ENCODE measurements at places on chromosomes 12 and 14. TPM values are rescaled to one million over a fixed set of nuclear protein-coding genes. Genes with fewer than 3 reads are reported as not detected.

LMO3 gene
- not detected for total RNA-seq

CLEC6A gene
- total RNA-seq = not detected

REP15 gene
- total RNA-seq = not detected

LTBP2 gene
- total RNA-seq = 0.37 TPM

PNMA1 gene
- 23.2 TPM for total RNA-seq

GPR84 gene
- 1.7 TPM for total RNA-seq

CLEC4C gene
- total RNA-seq = not detected

PTGER2 gene
- 2.4 TPM for total RNA-seq

KIF26A gene
- 0.28 TPM for total RNA-seq

MIA2 gene
- total RNA-seq = 22.2 TPM

EID3 gene
- 3.9 TPM for total RNA-seq

CDCA3 gene
- 99.7 TPM for total RNA-seq

GLT1D1 gene
- 0.30 TPM for total RNA-seq

MVK gene
- total RNA-seq = 18.7 TPM

DNA sequence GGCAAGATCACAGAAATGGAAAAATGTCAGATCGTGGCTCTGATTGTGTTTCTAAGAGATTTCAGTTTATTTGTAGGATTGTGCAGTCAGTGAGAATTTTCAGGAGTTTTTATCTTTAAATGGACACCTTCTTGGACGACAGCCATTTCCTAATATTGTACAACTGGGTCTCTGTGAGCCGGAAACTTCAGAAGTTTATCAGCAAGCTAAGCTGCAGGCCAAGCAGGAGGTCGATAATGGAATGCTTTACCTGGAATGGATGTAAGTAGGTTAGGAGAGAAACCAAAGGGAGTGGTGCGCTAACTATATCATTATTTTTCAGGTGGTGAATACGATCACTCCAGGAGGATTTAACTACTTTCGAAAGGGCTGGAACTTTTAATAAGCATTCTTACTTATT is 26.4 kb downstream of the APAF1 start:
- no peak for DNase-seq

DNA sequence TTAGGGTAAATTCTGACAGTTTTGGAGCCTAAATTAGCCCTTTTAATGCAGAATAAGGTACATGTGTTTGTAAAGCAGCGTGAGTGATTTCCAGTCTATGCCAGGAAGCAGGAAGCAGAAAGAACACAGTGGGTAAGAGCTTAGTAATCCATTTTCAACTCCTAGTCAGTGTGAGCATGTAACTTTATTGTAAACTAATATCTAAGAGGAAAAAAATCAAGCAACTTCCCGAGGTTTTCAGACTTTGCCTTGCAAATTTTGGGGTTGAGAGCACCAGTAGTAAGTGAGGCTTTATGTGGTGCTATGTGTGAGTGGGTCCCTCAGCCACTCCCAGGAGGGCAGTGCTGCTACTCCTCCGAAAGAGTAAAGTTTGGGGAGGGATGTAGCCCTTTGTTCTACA is 2.9 kb downstream of the CIPC start:
- no peak for DNase-seq

GRCh38 chr14:24334431-24335291 is at the start of gene ADCY4:
ADCY4 (minus strand) TSS chr14:24335071; CDS start chr14:24334652, 419 bp downstream.
- peak; percentile 46 for DNase-seq

DNA sequence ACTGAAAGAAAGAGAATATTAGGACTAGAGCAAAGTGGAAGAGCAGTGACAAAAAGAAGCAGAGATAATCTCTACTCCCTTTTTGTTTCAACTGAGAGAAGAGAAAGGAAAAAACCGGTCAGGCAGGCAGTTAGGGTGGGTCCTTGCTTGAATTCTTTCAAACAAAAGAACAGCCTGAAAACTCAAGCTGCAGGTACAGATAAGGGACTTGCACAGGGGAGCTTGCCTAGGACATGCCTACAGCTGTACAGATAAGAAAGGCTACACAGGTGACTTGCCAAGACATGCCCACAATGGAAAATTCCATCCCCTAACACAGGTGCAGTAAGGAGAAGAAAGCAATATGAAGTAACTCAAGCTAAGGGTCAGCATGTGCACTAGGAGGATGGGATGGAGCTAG is 532.2 kb upstream of the MIS18BP1 start:
- no peak for DNase-seq

DNA sequence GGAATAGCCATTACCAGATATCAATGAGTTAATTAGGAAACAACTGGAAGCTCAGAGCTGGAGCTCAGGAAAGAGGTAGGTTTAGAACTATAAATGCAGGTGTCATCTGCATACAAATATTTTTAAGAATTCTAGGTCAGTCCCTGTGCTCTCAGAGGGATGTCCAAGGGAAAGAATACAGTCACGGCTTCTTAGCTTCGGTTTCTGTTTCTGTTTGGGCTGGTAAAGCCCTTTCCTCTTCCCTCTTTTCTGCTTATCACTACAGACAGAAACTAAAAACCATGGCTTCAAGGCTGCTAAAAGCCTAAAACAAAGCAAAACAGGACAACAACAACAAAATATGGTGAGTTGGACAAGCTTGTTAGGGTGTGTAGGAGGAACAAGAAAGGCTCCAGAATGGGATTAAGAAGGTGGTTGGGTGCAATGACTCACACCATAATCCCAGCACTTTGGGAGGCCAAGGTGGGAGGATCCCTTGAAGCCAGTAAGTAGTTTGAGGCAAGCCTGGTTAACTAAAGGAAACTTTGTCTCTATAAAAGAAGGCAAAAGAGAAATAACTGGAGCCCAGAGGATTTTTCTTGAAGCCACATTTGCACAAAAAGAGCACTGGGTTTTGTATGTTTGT is 113.0 kb downstream of the SEC23A start:
- no peak for DNase-seq

DNA sequence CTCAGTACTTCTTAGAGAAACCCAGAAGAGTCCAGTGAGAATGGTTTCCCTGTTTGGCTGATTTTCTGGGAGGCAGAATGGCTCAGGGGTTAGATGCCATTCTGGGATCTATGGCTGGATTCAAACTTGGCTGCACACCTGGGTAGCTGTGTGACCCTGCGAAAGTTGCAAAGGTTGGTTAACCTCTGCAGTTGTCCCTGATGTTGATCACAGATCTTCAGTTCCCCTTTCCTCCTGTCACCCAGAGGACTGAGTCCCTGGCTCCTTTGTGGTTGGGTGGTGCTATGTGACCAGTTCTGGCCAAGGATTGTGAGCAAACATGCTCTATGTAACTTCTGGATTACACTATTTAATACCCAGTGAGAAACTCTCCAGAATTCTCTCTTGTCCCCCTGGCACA is 418.0 kb downstream of the RGS6 start:
- DNase-seq = no peak

DNA sequence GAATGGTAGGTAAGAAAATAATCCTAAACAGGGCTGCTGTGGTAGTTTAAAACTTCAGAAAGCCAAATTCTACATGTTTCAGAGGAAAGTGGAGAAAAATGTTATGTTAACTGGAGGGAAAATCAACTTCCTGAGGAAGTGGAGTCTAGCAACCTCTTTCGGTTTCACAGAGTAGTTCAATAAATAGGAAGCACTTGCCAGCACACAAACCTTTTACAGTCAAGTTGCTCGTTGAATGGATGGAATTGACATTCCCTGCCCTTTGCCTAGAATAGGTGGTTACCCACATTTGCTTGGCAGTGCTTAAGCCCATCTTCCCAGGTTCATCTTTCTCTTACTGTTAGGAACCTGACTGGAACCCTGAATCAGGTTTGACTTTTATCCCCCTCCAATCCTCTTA is 15.9 kb downstream of the ANKRD13A start:
- DNase-seq = no peak

- no peak for DNase-seq
Measured at GRCh38 chr12:84638811-84639368, 273.7 kb downstream of the SLC6A15 start.

DNA sequence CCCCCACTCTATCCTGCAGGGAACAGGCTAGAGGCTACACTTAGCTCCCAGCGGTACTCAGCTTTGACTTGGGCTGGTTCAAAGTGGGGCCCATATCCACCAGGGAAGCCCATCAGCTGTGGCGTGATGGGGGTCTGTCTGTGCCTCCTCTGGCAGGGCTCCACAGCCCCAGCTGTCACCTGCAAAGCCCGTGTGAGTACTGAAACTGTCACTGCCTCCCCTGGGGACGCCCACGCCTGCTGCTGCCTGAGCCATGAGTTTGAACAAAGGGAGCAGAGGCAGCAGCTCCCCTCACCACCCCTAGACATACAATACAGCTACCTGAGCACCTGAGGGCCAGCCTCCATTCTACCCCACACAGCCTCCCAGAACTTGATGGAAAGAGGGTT is 5.0 kb downstream of the REM2 start:
- peak; percentile 76 for DNase-seq

DNA sequence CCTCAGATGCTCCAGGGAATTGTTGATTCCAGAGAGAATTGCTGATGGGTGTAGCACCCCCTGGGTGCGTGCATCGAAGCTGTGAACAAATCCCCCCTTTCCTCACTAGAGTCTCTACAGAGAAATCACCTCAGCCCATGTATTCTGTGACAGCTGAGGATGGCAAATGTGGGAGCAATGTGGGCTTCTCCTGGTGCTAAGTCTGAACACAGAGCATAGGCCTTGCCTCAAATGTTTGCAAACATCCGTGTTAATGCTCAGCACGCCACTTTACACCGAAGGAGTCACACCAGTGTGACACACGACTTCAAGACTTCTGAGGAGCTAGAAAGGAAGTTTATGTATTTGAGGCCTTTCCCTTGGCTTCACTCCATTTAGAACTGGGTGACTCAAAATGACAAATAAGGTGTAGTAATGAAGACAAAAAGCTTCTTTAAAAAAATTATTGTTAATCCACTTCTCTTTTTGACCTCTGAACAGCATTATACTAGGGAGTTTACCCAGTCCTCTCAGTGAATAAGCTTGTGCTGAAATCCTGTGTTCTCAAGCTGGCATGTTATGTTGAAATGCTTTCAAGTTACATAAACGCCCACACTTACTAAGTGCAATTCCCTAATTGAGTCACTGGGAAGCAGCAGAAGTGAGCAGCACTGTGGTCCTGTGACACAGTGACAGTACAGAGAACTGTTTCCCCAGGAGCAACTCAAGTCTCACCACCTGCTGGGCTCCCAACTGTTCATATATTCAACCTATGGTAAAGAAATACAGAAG is 92.9 kb downstream of the FAR2 start:
- DNase-seq = peak; percentile 42

DNA sequence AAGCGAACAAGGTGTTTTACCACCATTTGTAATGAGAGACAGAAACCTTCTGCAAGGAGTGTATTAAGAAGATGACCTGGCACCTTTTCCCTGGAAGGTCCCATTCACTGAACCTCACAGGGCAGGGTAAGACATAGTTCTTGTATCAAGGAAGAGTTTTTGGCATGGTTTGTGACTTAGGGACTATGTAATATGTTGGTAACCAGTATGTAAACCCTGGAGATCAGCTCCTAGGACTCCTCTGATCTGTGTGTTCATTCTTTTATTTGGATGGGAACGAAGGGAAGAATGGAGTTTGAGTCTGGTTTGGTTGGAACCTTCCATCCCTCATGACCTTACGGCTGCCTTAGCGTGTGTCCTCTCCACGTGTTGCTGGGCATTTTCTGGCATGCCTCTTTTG is 175.4 kb downstream of the CAND1 start:
- DNase-seq = no peak

DNA sequence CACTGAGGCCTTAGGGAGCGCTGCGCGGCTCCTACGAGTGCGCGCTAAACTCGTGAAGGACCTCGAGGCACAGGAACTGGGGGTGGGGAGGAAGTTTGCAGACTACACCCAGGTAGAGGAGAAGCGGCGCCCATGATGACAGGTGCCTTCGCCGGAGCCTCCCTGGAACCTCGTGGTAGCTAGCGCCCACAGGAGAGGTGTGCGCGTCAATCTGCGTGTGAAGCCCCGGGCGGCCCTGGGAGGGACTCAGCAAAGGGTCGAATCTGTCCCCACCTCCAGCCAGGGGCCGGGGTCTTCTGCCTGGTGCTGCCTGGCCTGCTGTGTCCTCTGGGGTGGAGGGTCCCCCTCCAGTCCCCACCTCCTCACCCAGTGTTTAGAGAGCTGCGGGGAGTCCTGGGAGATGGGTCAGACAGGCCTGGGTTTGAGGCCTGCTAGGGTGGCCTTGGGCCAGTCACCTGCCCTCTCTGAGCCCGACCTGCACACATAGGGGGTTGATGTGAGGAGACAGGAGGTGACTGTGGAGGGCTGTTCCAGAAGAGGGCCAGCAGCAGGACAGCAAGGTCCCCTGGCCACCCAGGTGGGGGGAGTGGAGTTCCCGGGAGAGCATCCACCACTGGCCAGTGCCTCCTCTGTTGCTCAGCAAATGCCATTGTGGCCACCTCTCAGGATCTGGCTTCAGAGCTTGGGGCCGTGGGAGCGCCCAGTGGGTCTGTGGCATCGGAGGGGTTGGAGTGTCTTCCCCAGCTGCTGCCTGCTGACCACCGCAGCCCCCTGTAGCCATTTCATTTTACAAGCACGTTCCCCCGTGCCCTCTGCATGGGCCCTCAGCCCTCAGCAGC is 20.2 kb upstream of the KIF26A start:
- DNase-seq = peak; percentile 4

- DNase-seq = no peak
Measured at GRCh38 chr12:118327391-118327790, 45.3 kb downstream of the TAOK3 start.

- no peak for DNase-seq
Measured at GRCh38 chr12:15684896-15685658, 104.1 kb downstream of the EPS8 start.

DNA sequence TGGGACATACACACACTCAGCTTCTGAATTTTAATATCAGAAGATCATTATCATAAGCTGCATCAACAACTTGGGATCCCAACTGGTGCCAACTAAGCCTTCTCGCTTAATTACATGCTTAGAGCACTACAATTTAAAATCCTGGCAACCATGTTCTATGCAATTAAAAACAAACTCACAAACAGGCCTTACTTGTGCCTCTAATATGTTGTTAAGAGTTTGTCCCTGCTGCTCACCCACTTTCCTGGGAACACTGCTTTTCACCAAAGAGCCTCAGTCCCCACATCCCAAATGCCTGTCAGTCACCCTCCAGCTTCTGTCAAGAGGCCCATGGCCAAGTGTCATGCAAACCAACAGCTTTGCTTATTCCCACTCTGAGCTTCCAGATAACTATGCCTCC is 69.7 kb downstream of the TTC9 start:
- DNase-seq = no peak

- peak; percentile 21 for DNase-seq
Measured at GRCh38 chr14:88463318-88463717, 77.9 kb downstream of the SPATA7 start.

DNA sequence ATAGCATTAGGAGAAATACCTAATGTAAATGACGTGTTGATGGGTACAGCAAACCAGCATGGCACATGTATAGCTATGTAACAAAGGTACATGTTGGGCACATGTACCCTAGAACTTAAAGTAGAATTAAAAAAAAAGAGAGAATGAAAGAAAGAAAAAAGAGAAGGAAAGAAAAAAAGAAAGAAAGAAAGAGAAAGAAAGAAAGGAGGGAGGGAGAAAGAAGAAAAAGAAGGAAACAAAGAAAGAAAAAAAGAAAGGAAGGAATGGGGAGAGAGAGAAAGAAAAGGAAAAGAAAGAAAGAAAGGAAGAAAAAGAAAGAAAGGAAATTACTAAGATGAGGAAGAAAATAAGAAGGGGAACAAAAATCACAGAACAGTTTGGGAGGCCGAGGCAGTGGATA is 925.5 kb downstream of the LRFN5 start:
- no peak for DNase-seq

- peak; percentile 35 for DNase-seq
Measured at GRCh38 chr12:112716099-112717093, 75.2 kb upstream of the RPH3A start.

- DNase-seq = no peak
Measured at GRCh38 chr12:9757433-9758025, 3.2 kb downstream of the CD69 start.

Data from activated CD4-positive, alpha-beta T cell treated with anti-CD3 and anti-CD28 coated beads for 36 hours (primary cell).